ENCODE measurements at places on chromosomes 5 and 9. TPM values are rescaled to one million over a fixed set of nuclear protein-coding genes. Genes with fewer than 3 reads are reported as not detected.

DNA sequence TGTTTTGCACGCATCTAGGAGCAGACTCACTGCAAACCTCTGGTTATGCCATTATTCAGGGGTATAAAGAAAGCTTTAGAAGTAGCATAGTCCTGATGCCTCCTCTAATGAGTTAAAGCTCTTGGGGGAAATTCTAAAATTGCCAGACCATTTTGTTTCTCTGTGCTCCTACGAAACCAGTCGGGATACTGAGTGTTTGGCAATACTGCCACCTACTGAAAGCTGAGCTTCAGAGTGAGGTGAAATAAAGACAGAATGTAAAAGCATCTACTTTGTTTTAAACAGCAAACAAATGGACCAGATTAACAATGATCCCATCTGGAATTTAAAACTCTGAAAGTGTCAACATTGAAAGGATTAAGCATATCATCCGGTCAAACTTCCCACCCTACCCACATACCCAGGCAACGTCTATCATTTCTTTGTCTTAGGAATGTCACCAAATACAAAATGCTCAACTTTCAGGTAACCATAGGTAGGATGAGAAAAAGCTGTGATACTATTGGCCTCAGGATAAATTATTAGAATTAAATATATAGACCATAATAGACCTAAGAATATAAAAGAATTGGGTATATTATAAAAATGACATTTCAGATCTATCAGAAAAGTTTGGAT is 77.8 kb upstream of the SHISAL2B start:
- no peaks in the 10 kb centered on the region for H3K36me3 ChIP-seq
- DNase-seq = no peak
- H3K4me1 ChIP-seq = peaks cover 3% of the 10 kb centered on the region
- H3K27me3 ChIP-seq = no peaks in the 10 kb centered on the region
- H3K27ac ChIP-seq = no peak overlapping the region
- H3K4me3 ChIP-seq = no peak overlapping the region

SLC6A19 gene
- not detected for total RNA-seq

SLC36A2 gene
- 8.8 TPM for total RNA-seq

GRCh38 chr9:76658510-76659231 is 105.6 kb upstream of the PCA3 start:
- no peak overlapping the region for H3K27ac ChIP-seq
- no peak for DNase-seq
- no peaks in the 10 kb centered on the region for H3K27me3 ChIP-seq
- no peaks in the 10 kb centered on the region for H3K36me3 ChIP-seq
- H3K4me3 ChIP-seq = no peak overlapping the region

DNA sequence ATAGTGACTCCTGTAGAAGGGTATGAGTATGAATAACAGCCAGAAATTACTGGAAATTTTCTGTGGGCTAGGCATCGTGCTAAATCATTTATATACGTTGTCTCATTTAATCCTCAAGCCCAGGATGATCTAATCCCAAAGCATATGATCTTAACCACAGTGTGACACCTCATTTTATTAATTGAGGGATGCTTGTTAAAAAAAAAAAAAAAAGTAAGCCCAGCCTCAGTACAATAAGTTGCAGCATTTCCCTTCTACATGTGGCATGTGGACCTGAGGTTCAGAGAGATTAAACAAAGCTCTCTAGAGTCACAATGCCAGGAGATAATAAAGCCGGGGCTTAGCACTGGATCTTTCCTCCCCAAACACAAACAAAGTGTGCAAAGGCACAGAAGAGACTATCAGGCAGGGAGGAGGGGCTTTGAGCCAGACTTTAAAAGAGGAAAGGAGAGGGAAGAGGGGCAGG is 49.5 kb downstream of the KLF4 start:
- no peaks in the 10 kb centered on the region for H3K36me3 ChIP-seq
- H3K4me1 ChIP-seq = no peaks in the 10 kb centered on the region
- no peak overlapping the region for H3K4me3 ChIP-seq
- no peaks in the 10 kb centered on the region for H3K27me3 ChIP-seq
